ENCODE measurements at places on chromosomes 6 and 20.

DNA sequence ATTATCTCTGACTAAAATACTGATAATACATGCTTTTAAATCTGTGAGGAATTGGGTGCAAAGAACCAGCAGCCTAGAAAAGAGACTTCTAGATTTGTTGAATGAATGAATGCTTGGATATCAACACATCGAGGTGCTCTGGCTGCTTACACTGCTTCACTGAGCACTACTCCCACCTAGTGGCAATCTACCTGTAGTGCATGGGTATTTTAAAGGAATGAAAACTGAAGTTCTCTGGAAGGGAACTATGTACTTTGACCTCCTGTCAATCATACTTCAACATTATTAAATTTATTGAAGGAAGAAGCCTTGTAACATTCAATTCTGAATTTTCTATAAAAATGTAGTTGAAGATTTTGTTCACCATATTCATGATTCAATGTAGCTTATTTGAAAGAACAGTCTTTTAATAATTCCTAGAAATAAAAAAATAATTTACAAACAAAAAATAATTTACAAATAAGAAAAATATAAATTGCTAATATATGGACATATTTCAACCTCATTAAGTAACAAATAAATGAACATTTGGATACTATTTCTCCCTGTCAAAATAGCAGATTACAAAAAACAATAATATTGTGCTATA, 111.2 kb upstream of the MMS22L start:
- peak; percentile 8 for DNase-seq

DNA sequence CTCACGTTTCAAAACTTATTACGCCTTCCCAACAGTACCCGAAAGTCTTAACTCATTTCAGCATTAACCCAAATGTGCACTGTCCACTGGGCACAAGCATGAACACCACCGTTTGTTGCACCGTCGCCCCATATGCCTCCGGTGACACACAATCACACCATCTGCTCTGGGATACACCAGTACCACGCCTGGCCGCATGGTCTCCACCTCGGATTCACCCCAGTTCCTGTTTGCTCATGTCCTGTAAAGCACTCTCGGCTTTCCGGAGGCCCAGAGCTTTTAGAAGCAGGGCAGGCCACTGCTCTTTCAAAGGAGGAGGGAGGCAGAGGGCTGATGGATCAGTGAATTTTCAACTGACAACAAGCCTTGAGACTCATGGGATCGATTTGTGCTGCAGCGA, 1570.0 kb upstream of the DEFB115 start:
- no peak for DNase-seq

DNA sequence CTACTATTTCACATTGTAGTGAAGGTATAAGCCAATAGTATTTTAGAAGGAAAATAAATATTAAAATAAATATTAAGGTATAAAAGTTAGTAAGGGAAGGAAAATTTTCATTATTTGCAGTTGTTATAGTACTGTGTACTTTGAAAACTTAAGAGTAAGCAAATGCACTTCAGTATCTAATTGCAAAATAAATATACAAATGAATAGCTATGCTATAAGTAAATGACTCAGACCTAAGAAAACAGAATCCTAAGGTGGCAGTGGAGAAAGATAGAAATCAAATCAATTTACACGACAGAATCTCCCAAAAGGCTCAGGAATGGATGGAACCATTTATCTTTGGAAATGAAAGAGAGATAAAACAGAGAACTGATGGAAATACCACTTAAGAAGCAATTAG, 24.7 kb upstream of the UBR2 start:
- no peak for DNase-seq

DNA sequence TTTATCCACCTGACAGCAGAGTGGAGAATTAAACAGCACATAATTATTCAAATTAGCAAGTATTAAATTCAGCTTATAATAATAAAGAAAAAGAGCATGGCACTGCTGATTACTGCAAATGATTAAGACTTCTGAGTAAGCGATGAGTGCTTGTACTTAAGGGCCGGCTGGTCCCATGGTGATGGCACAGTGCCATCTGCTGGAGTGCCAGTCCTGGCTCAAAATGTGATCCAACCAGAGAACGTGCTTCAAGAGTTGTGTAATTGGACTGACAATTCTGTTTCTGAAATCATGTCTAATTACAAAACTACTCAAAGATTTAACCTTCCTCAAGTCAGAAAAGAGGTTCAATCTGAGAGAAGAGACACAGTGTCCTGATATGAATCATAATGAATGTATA, 181.6 kb upstream of the RGS17 start:
- peak; percentile 54 for DNase-seq

DNA sequence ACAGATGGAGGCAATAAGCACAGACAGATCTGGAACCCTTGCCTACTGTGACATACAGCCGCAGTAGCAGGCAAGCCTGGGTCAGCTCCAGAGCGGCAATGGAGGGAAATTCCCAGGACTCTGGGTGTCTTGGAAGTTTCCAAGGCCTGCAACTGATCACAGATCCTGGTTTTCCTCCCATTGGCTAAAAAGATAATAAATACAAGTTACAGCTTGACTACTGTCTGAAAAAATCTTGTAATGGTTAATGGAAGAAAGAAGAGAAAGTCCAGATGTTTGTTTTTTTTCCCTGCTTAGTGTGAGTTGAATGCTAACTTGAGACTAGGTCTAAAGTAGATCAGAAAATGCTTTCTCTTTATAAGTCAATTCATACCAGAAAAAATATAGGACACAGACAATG, 307.6 kb downstream of the ALDH8A1 start:
- DNase-seq: no peak

- no peak for DNase-seq
These were observed 457.8 kb downstream of the MEI4 start for GRCh38 chr6:78110641-78111040.

GRCh38 chr6:35668096-35668495, 20.6 kb downstream of the FKBP5 start:
- DNase-seq: no peak

DNA sequence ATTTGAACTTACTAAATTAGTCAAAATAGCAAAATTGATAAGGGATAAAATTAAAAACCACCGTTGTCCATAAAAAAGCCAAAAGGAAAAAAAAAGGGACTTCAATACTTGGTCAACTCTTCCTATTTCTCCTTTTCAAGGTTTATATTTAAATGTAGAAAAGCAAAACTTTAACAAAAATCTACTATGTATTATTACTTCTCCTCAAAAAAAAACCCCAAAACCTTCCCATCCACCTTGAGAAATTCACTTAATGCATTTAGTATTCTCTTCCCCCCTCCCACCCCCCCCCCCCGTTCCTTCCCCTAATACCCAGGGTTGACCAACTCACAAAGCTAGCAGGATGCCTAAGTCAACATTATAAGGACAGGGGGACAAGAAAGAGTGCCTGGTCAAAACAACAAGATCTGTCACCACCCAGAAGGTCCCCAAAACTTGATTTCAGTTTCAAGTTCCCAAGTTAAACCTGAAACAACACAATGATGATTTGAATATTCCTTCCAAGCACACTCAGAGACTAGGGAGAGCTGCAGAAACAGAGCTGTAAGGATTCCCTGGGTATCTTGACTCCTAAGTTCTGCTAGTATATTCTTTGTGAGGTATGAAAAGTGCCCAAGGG, 14.6 kb downstream of the GMDS start:
- no peak for DNase-seq

GRCh38 chr6:132866762-132867449, 52.5 kb downstream of the RPS12 start:
- DNase-seq: no peak

GRCh38 chr6:3627956-3628835, 123.3 kb downstream of the PXDC1 start:
- DNase-seq: peak; percentile 71

- no peak for DNase-seq
These were observed 631.3 kb downstream of the TFAP2A start for GRCh38 chr6:9783567-9783966.

DNA sequence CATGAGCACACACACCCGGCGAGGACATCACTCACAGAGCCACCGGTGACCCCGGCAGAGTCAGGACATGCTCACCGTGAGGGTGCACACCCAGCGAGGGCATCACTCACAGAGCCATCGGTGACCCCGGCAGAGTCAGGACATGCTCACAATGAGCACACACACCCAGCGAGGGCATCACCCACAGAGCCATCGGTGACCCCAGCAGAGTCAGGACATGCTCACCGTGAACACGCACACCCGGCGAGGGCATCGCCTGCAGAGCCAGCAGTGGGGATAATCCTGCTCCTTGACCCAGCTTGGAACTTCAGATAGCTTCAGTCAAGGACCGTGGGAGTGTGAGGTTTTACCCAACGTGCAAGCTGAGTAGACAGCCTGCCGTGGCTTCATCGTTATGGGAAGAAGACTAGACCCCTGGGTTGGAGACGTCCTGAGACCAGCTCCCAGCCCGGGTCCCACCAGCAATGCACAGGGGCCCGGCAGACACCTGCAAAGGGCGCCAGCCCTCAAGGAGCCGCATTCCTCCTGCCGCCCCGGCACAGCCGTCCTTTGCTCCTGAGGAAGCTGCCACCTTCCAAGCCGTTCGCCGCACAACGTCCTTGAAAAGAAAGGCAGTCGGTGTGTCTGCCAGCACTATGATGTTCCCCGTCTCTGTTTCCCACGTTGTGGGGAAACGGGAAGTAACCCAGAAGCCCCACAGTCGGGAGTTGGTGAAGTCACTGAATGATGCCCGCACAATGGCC, 192.3 kb downstream of the DLL1 start:
- no peak for DNase-seq

DNA sequence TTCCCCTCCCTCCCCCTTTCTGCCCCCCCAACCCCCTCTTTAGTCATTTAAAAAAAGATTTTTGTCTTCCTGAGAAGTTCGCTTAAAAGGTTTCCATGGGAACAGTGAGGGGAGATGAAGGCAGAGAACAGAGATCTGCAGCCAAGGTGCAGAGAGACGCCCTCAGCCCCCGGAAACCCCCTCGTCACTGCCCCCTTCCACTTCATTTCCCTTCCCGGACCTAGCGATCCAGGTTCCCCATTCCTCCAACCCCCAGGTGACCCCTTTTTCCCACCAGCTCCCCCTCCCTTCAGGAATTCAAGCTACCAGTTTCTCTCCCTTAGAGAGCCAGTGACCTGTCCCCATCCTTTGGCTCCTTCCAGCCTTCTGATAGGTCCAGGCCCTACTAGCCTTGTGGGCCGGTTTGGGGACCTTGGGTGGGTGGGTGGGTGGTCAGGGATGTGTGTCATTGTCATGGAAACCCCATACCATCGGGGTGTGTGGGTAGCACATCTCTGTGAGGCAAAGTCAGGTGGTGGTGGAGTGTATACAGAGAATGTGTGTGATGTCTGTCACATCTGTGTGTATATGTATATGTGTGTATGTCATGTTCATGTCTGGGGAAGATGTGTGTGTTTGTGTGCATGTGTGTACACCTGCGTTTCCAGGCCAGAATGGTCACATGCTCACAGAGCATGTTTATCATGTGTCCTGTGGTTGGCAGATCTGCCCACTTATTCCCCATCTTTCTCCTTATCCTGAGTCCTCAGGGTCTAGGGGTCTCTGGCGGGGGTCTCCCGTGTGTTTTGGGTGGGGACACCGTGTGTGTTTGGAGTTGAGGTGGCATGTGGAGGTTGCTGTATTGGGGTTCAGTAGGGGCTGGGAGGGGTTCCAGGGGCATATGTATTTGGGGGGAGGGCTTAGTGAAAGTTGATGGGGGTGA, 7.0 kb downstream of the SYNGAP1 start:
- DNase-seq: no peak

DNA sequence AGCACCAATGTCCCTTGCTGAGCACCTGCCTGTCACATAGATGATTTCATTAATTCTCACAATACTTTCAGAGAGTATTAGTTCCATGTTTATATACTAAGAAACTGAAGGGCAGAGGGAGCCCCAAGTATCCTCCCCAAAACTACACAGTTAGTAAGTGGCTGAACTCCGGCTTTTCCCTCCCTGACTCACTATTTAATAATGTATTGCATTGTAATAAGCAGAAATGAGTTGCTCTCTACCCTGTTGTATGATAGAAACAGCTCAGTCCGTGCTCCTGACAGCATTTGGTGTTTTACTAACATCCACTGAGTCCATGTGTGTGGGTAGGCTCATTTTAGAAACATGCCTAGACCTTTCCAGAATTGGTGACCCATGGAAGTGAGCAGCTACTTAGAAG, 76.8 kb downstream of the OLIG3 start:
- DNase-seq: no peak

GRCh38 chr6:165662041-165662748, 846 bp downstream of the PDE10A start:
- DNase-seq: no peak

DNA sequence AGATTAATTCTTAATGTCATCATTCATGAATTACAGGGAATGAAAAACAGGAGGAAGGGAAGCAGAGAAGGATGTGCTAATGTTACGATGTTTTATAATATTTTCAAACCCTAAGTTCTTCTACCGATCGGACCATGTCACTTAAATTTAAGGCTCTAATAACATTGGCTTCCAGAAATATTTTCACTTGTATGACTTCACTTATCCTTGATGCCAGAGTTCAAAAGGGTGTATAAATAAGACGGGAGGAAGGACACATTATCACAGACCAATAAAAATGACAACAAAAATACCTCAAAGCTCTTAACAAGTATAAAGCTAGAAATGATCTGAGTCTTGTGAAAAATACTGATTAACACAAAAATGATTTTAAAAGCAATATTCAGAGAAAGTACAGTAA, 370.4 kb upstream of the CITED2 start:
- DNase-seq: no peak

DNA sequence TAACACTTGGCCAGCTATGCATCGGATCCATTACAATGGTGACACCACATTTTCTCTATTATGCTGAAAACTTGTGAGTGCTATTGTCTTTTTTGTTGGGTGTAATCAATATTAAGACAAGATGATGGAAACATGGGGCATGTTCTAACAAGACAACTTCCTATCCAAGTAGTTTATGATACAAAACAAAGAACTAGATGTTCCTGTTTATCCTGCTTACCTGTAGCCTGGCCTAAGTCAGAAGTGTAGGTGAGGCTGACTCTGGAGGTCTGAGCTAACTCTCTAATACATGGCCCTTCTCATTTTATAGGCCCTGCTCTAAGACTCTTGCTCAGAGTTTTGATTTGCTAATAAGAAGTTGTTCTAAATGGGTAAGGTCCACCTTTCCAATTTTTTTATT, 242.4 kb upstream of the STXBP5 start:
- no peak for DNase-seq

DNA sequence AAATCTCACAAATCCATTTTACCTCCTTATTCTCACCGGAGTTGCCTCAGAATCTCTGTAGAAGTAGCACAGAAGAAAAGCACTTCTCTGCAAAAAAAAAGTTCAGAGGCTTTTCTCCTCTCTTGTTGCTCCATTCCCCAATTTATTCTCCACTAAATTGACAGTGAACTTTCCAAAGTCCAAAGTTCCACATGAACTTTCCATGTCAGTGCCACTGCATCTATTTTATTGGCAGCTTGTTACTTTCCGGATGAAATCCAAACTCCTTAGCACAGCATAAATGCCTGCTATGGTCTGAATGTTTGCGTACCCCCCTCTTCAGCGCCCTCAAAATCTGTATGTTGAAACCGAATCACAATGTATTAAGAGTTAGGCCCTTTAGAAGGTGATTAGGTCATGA, 77.0 kb upstream of the MAP7 start:
- DNase-seq: no peak

Measured in NCI-H1417 treated with DMSO at 0.1 percent for 48 hours (cell line).